PC-3 (cell line): ENCODE measurements at places on chromosomes 5 and 9.
A peak's percentile ranks its signal among the peaks of the same experiment; 100 is the strongest.

GRCh38 chr5:28355831-28356230, 1317.4 kb upstream of the CDH9 start:
- no peak for DNase-seq

DNA sequence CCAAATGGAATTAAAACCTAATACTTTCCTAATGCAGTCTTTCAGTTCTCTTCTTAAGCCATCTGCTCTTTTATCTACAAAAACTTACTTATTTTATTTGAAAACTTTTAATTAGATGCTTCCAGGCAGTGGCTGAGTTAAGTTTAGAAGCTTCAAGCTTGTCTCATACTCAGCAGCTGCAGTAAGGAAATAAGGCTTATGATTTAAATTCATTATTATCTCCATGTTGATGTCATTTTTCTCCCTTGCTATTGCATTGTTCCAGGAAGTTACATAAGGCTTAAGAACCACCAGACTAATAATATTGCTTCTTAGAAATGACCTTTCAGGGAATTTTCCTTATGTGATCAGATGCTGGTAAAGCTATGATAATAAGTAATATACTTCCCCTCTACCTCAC, 119.6 kb downstream of the PPP2R2B start:
- DNase-seq: no peak

GRCh38 chr9:87425202-87425601, 72.5 kb upstream of the DAPK1 start:
- no peak for DNase-seq

- no peak for DNase-seq
Observed at GRCh38 chr9:135078361-135078821, 9.1 kb upstream of the OLFM1 start.

DNA sequence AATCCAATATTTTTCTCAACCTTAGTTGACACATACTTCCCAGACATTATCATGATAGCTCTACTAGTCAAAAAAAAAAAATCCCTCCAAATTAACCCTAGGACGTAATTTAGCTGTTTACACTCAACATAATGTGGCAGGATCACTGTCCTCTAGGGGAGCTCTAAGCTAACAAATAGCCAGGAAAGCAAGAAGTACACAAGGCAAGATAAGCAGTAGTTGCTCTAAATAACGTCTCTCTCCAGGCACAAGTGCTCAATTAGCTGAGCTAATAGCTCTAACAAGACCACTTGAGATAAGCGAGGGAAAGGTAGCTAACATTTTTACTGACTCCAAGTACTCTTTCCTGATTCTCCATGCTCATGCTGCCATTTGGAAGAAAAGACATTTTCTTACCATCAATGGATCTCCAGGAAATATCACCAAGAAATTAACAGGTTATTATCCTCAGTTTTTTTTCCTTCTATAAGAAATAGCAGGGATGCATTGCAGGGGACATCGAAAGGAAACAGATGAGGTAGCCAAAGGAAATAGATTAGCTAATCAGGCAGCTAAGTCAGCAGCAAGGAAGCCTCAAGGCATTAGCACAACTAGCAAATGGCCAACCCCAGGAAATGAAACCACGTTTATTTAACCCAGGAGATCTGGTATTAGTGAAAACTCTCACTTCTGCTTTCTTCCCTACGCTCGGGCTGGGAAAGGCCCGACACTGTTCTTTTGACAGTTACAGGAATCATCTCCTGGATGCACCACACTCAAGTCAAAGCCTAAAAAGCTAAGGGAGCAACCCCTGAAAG, 614.1 kb downstream of the PTPRD start:
- peak; percentile 4 for DNase-seq

DNA sequence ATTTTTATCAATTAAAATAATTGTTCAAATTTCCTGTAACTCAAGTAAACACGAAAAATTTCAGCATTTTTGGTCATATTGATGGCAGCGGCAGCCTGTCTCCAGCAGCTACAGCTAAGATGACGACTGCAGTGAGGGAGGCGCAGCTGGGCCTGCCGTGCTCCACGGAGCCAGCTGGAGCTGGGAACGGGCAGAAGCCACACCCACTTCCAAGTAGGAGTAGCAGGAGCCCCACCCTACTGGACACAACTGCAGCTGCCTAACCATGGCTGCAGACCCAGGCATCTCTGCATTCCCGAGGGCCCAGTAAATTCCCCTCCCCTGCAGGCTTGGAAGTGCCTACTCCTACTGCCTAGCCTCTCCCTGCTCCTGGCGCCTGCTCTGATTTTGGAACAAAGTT, 2031.7 kb downstream of the EFNA5 start:
- DNase-seq: no peak

DNA sequence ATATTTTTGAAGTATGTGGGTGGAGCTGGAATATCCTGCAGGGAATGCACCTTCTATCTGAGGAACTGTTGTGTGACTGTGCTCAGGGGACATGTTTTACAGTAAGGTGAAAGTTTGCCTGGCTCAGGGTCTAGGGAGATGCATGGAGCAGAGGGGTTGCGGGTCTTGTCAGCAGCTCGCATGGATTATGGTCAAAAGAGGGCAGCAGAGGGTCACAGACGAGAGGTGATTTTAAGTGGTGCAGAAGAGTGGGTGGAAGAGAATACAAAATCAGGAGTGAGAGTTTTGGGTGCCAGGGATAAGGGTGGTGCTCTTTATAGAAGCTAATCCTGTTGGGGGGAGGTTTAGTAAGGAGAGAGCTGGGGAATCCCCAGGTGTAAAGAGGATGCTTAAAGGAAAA, 53.5 kb upstream of the GRIN3A start:
- DNase-seq: peak; percentile 39

DNA sequence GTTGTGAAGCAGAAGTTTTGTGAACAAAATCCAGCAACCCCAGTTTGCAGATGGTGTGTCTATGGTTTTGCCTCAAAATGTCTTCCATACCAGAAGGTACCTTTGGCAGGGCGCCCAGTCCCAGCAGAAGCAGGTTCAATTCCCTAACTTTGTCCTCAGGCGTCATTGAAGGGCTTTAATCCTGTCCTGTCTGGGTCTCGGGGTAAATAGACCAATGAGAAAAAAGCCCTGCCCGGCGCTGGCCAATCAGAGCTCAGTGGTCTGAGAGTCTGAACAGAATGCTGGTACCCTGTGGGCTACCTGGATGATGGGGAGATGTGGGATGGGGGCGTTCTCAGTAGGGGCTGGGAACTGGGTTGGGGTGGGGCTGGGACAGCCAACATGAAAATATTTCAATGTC, 6.2 kb upstream of the ST6GALNAC4 start:
- DNase-seq: no peak

DNA sequence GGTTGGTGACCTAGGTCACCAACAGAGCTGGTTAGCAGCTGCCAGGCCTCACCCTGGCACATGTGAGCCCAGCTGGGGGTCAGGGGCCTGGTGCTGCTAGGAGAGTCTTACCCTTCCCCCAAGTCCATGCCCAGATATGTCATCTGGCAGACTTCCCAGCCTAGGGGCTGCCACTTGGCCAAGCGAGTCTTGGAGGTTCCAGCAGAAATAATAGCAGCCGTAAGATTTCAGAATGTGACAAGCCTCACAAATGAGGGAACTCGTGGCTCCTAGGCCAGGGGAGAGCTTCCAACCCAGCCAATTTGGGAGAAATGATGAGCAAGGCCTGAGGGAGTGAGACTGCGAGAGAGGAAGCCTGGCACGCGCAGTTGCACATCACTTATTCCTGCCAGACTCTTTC, 11.1 kb downstream of the URM1 start:
- DNase-seq: no peak

DNA sequence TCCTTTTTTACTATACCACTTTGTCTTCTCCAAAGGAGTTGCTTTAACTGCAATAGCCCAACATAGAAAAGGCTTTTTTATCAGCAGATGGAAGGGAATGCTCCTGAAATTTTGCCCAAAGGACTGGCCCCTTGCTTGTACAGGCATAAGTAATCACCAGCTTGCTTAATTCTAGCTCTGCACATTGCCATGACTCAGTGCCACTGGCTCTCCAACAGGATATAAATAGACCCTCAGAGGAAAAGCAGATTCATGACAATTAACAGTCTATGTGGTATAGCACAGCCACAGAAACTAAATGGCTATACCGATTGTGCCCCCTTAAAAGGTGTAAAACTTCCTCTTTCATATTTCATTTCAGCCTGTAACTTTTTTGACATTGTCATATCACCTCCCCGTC, 227.0 kb downstream of the ZNF608 start:
- no peak for DNase-seq

DNA sequence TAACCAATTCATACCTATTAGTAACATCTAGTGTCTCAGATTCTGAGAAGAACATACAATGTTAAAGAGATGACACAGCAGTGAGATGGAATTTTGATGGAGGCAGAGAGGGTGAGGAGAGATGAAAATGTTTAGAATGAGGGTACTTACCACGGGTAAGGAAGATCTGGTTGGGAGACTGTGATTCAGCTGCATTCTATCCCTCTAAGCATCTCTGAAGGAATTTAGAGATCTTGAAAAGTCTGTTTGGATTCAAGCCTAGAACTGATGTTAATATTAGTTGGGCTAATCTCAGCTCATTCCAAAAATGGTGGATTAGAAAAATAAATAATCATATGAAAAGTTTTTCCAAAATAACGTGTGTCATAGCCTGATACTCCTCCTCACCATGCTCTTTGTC, 191.5 kb upstream of the CLINT1 start:
- DNase-seq: no peak

- DNase-seq: peak; percentile 37
Observed at GRCh38 chr9:74770508-74771261, 117.0 kb downstream of the TRPM6 start.

DNA sequence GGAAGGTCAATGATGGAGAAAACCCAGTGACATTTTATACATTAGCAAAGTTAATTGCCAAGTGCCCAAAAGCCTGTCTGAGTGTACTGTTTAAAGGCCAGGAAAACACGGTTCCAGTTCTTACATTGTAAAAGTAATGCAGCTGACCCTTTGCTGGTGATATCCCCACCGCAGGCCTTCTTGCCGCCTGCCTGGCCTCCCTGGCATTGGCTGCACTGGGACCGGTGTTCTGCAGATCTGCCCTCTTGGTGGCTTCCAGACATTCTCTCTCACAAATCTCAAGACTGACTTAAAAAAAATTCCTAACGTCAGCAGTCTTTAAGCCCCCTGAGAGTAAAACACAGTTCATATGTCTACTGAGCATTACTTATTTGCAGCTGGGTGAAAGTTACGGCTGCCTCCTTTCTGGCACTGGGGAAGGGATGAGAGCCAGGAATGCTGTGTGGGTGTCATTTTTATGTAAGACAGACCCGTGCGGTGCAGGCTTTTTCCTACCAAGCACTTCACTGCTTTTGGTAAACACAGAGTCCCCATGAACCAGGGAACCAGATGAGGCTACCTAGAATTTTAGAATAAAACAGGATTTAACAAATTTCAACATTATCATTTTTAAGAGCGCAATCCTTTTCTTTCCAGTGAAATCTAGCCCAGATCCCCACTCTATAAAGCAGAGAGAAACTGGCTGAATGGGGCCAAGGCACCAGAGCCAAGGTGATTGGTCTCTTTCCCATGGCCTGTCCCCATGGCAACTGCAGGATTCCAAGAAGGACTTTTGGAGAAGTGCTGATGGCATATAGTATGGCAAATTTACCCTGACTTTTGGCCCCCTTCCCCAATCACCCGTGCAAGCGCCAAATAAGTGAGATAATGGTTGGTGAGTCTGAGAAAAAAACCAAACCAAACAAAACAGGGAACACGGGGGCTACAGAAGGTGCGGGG, 80.8 kb downstream of the LMNB1 start:
- no peak for DNase-seq

- no peak for DNase-seq
Observed at GRCh38 chr9:131407717-131408195, 13.9 kb downstream of the PRRC2B start.

DNA sequence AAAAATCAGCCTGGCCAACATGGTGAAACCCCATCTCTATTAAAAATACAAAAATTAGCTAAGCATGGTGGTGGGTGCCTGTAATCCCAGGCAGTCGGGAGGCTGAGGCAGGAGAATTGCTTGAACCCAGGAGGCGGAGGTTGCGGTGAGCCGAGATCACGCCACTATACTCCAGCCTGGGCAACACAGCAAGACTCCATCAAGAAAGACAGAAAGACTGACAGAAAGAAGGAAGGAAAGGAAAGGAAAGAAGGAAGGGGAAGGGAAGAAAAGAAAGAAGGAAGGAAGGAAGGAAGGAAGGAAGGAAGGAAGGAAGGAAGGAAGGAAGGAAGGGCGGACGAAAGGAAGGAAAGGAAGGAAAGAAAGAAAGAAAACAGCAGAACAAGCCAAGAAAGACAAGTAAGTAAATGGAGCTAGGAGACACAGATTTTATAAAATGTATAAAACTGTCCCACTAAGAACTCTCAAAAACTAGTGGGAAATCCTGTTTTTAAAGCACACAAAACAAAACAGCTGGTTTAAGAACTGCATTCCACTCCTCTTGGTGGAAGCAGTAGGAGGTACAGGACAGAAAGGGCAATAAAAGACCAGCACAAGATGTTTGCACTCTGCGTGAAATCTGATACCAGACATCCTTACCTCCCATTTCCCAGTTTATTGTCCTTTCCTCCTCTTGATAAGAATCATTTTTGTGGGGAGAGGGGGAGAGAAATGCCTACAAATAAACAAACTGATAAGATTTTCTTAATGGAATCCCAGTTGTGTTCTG, 46.7 kb downstream of the MYO10 start:
- peak; percentile 89 for DNase-seq

- no peak for DNase-seq
Observed at GRCh38 chr5:9037048-9037447, 508.8 kb downstream of the SEMA5A start.

DNA sequence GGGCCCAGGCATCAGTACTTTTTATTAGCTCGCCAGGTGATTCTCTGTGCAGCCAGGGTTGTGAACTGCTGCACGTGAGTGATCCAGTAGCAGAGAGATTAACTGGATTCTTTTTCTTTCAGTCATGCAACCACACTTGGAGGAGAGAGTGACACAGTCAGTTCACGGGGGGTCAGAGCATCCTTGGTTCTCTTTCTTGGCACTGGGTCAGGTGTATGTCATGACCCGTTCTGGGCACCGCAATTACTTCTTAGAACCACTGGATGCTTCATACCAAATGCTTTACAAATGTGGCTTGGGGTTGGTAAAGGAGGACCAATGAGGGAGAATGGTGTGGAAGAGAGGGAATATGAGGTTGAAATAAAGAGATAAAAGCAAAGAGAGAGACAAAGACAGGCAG, 368.7 kb downstream of the MLLT3 start:
- DNase-seq: no peak

GRCh38 chr5:85204289-85204688, 819.6 kb upstream of the EDIL3 start:
- DNase-seq: no peak

- DNase-seq: peak; percentile 90
Observed at GRCh38 chr9:112061152-112061740, 113.9 kb downstream of the SUSD1 start.

DNA sequence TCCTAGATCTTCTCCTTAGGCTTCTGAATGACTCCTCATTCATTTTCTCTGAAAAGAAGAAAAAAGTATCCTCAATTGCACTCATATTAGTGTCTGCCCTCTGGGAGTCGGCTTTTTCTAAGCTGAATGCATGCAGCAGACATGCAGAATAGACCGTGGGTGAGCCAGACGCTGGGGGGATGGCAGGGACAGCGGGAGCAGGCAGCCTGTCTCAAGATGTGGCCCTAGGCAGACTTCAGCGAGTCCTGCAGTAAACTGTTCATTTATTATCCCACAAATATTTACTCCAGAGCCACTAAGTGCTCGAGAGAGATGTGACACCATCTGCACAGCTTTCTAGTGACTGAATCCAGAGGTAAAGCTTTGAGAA, 164.9 kb upstream of the RAI14 start:
- no peak for DNase-seq
